Omental fat pad (tissue), 4 donors: ENCODE measurements at places on chromosomes 7 and 10.

- DNase-seq = no peak
Measured at GRCh38 chr10:53744746-53745145, 972.2 kb upstream of the MBL2 start.

GRCh38 chr10:23479798-23480473, 41.1 kb downstream of the OTUD1 start:
- DNase-seq = no peak

GRCh38 chr7:28507525-28508282, 95.4 kb downstream of the CREB5 start:
- DNase-seq = no peak

- no peak for DNase-seq
Measured at GRCh38 chr10:117441812-117442443, 66.7 kb upstream of the PDZD8 start.

DNA sequence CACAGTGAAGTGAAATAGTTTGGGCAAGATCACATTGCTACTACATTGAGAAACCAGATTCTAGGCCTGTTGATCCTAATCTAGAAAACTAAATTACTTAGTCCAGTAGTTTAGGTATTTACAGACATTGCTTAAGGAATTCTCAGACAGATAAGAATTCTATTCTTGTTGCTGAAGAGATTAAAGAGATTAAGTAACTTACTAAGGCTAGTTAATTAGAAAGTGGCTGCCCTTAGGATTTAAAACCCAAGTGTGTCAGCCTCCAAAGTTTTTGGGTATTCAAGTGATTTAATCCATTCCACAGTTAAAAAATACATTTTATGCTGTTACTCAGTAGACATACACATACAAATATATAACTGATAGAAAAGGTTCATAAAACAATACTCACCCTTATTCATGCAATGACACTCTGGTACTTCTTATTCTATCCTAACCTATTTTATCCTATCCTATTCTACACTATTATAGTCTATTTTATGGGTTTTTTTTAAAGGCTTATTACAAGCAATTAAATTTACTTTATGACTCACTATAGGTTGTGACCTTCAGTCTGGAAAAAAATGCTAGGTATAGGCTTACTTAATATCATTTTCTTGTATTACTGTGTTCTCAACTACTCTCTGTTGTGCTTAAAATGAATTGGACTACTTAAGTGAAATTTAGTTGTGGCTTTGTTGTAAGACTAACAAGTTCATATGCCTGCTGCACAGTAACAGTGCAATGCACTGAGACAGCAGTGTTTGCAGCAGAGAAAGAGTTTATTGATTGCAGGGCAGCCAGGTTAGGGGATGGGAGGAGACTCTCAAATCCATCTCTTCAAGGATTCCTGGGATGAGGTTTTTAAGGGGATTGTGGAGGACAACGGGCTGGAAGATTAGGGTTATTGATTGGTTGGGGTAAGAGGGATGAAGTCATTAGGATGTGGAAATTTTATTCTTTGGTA, 10.7 kb downstream of the SPAM1 start:
- no peak for DNase-seq

GRCh38 chr10:66837990-66838389, 87.8 kb upstream of the LRRTM3 start:
- DNase-seq = no peak

DNA sequence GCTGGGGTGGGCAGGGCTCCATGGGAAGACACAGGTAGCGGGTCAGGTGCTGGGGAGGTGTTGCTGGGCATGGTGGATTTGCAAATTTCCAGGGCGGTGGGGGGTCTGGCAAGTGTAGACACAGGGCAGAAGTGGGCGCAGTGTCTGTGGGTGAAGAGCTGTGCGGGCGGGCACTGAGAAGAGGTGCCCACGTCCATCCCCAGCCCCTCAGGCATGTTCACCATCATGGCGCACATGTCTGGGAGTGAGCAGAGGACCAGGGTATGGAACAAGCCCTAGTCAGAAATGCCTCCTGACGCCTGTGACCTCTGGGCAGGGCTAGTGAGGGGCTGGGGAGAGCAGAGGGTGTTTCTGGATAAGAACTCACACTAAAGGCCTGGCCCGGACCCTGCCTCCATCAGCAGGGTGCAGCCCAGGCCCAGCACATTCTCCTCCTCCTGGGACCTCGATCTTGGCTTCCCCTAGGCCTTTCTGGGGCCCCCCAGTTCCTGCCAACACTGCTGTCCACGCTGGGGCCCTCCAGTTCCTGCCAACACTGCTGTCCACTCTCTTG, 612.9 kb downstream of the PTPRN2 start:
- no peak for DNase-seq

GRCh38 chr10:49180444-49180860, 7.7 kb downstream of the TMEM273 start:
- DNase-seq = no peak
